ENCODE measurements at places on chromosomes 1 and 21.

GRCh38 chr21:35048706-35049617 lies at the start of gene RUNX1:
TSS of gene RUNX1 (minus strand) at chr21:35049302.
- no peak for DNase-seq

- DNase-seq: no peak
These were observed 49.2 kb upstream of the GJA8 start for GRCh38 chr1:147853391-147853790.

GRCh38 chr1:97196825-97197516 lies 475.4 kb downstream of the PTBP2 start:
- DNase-seq: no peak

DNA sequence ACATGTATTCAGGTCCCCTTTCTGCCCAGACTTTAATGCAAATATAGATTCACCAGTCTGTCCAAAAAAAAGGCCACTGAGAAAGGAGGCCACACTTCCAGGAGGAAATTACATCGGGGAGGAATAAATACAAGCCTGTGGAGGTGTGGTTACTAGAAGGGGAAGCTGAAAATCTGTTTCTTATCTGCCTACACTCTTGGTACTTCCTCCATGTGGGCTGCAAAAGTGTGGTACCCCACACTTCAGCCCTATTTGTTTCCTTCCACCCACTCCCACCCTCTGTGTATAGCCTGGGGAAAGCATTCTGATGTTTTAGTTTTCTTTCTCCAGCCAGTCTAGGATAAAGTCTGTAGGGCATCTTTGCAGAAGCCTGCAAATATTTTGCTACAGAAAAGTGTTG lies 38.4 kb downstream of the UTP25 start:
- no peak for DNase-seq

GRCh38 chr1:116989835-116990234 lies 11.7 kb upstream of the CD101 start:
- no peak for DNase-seq

DNA sequence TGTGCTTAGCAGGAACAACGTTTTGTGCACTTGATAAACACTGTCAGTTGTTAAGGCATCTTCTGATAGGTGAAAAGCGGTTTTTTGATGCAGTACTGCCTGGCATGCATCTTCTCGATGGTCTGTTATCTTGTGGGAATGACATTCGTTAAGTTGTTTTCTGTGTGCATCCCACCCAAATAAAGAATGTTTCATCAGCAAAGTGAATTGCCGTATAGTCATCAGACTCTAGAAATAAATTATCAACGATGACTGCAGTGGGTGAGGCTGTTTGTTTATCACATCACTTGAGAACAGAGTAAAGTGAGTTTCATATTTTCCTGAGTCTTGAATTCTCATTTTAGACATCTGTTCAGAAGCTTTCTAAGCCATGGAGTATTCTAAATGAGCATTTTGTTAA lies 34.1 kb downstream of the NFIA start:
- no peak for DNase-seq

GRCh38 chr1:85142753-85143152 lies 58.1 kb downstream of the SYDE2 start:
- DNase-seq: no peak

GRCh38 chr1:116666187-116667077 lies 1.1 kb downstream of the IGSF3 start:
- no peak for DNase-seq

GRCh38 chr1:226960944-226961765 lies 21.1 kb downstream of the COQ8A start:
- DNase-seq: no peak

- no peak for DNase-seq
These were observed 17.2 kb downstream of the RBM15 start for GRCh38 chr1:110356379-110356778.

- no peak for DNase-seq
These were observed 33.0 kb downstream of the FOXJ3 start for GRCh38 chr1:42302034-42302433.

DNA sequence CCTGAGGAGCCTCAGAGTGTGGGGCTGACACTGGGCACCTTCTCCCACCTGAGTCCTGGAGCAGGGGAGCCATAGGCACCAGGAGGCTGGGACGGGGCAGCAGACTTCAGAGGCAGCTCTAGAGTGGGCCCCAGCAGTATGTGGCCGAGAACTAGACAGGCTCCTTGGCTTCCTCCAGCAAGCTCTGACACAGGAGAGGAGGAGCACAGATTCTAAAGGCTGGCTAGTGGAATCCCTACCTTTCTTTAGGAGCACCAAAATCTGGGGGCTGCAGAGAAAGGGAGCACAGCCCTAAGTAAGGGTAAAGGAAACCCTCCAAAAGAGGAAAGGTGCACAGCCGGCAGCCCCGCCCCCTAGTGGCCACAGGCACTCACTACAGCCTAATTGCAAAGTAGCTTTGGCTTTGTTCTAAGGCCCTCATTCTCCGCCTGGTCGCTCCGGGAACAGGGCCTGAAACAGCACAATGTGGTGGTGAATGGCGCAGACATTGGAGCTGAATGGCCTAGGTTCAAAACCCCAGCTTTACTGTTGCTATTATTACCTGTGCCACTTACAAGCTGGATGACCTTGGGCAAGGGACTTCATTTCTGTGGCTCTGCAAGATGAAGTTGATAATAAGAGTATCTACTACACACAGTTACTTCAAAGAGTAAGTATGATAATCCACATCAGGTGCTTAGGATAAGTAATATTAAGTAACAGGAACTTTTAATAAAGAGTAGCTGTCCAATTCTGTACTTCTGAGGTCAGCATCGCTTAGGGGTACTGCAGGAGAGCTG lies 8.8 kb upstream of the GUCA2A start:
- peak; percentile 45 for DNase-seq

DNA sequence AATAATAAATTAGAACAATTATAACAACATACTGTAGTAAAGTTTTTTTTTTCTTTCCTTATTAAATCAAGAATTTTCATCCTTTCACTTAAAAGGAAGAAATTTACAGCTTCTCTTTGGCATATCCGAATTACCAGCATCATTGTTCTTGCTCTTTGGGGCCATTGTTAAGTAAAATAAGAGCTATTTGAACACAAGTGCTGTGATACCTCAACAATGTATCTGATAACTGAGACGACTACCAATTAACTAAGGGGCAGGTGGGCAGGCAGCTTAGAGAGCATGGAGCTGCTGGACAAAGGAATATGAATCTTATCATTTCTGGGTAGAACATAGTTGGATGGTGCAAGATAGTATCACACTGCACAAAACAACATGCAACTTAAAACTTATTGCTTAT lies 719.9 kb upstream of the TMPRSS15 start:
- DNase-seq: no peak

Data from NCI-H526 treated with DMSO at 0.1 percent for 48 hours (cell line).